Brain (organoid and tissue), 16 donors: ENCODE measurements at places on chromosomes 4 and X.

DNA sequence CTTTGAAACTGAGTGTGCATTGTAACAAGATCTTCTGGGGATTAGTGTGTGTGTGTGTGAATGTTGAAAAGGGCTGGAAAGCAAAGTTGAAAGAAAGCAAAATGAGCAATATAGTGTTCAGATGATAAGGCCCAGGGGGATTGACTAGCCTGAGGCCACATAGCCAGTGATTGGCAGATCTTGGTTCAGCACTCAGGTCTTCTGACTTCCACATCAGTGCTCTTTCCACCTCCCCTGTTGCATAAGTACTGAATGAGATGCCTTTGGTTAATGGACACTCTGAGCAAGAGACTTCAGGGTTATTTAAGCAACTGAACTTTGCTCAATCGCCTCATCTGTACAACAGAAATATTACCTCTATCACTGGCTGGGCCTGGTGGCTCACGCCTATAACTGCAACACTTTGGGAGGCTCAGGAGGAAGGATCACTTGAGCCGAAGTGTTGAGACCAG is 120.4 kb downstream of the TMEM164 start:
- DNase-seq = no peak

GRCh38 chr4:61202638-61203435 is 2.7 kb downstream of the ADGRL3 start:
- DNase-seq = peak; percentile 75

DNA sequence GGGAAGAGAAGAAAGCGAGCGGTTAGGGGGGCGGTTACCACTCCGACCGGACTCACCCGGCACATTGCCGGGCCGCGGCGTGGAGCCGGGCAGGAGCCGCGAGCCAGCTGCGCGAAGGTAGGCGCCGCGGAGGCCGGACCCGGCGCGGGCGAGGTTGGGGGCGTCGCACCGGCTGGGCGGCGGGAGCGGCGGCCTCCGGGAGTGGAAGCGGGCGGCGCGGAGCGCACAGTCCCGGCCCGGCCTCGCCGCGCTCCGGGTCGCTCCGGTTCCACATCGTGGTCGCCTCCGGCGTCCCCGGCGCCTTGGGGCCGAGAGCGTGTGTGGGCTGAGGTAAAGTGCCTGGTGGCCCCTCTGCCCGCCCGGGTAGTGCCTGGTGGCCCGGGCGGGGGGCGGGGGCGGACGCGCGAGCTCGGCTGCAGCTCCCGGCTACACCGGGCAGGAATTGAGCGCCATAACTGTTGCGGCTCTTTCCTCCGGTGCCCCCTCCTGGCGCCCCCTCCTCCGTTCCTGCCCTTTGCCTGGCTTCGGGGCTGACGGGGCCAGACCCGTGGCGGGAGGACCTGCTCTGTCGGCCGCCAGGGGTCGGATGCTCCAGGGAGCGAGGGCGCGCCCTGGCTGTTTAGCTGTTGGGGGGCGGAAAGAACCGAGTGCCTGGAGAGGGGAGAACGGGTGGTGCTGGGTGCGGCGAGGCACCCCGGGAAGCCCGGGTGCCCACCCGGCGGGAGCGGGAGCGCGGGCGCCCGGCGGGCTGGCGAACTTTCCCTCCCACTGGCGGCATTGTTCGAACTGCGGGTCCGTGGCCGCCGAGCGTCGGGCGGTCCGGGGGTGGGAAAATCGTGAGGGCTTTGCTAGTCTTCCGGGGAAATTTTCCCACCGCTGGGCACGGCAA is 626 bp downstream of the JADE3 start:
- DNase-seq = peak; percentile 44

- DNase-seq = no peak
These were observed 622.4 kb downstream of the BCOR start for GRCh38 chrX:39475372-39475771.

GRCh38 chr4:120923207-120923522 is 639 bp upstream of the PRDM5 start:
- no peak for DNase-seq

DNA sequence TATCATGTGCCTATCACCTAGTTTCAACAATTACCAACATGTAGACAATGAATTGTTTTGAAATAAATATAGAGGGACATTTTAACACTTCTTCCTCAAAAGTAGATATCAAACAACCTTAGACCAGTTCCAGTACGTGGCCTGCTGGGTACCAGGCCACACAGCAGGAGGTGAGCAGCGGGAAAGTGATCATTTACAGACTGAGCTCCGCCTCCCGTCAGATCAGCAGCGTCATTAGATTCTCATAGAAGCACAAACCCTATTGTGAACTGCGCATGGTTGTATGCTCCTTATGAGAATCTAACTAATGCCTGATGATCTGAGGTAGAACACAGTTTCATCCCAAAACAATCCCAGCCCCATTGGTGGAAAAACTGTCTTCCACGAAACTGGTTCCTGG is 6.5 kb downstream of the BBS7 start:
- peak; percentile 20 for DNase-seq

GRCh38 chrX:68396953-68397352 is 36.3 kb downstream of the OPHN1 start:
- no peak for DNase-seq

DNA sequence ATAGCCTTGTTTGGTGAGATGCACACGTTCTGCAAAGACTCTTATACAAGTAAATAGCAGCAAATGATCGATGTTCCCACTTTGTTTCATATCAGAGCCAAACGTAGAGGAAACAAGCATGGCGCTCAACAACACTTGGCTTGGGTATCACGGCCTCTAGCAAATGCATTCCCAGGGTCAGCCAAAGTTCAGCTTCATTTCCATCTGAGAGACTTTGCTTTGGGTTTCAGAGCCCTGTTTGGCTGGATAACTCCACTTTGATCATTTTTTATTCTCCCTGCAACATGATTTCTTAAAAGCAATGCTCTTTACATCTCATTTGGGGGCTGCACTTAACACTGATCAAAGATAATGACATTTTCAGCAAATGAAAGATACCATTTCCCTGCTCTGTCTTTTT is 199.2 kb upstream of the FAM9B start:
- no peak for DNase-seq

DNA sequence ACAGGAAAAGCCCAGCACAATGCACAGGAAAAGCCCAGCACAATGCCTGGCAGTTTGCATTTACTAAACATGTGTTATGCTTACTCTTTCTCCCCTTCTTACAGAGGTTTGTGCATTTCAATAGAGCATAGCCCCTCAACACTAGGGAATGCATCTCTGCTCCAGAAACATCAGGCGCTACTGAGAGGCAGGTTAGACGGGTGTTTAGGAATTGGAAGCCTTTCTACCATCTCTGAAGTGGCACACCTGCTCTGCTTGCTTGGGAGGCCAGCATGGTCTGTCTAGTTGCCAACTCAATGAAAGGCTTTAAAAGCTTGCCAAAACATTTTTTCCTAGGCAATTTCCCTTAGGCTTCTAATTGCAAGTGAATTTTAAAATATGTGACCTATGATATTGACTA is 55.7 kb downstream of the GRID2 start:
- DNase-seq = peak; percentile 20

DNA sequence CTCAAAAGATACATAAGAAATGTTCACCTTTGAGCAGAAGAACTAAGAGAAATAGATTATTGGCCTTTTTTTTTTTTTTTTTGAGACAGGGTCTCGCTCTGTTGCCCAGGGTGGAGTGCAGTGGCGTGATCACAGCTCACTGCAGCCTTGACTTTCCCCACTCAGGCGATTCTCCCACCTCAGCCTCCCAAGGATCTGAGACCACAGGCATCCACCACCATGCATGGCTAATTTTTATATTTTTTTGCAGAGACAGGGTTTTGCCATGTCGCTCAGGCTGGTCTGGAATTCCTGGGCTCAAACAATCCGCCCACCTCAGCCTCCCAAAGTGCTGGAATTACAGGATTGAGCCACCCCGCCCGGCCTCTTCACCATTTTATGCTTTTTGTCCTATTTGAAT is 2.9 kb upstream of the TLR6 start:
- DNase-seq = no peak

GRCh38 chr4:184309241-184310170 is 91.8 kb upstream of the ENPP6 start:
- DNase-seq = no peak

DNA sequence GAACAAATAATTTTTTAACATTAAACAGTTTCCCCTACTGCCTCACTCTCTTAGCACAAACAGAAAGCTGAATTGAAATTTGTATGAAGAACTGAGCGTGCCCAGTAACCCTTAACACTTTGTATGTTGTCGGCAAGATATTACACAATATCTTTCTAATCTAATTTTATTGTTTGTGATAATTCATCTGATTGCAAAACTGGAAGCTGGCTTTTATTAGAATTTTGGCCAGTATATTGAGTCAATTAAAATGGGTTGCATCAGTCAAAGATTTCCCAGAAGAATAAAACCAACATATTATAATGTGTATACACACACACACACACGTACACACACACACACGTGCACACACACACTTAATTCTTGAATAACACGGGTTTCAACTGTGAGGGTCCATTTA is 2332.1 kb downstream of the PCDH7 start:
- no peak for DNase-seq

DNA sequence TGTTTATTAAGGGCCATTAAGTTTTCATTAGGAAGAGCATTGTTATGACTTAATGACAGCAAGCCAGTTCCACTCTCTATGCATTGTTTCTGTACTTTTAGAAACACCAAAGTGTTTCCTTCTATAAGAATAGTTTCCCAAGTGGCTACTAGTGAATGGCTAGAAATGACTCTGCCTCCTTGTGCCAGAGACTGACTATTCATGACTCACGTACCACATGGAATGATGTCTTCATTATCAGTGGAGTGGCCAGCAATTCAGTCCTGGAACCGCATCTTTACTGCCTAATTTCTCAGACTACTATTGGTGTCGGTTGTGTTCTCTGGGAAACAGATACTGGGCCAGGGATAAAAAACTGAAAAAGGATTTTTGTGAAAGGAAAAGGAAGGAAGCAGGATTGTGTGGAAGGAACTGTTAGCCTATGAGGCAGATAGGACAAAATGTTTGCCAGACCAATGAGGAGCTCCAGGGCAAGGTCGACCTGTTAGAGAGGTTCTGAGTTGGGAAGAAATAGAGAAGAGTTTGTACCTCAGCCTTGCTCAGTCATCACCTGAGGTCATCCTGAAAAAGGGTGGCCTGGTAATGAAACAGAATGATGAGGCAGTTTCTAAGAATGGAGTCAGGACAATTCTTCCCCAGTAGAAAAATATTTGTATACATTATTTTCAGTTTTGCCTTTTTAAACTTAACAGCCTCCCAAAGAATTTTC is 218.6 kb downstream of the SPCS3 start:
- no peak for DNase-seq

GRCh38 chr4:71009890-71010588 is 16.6 kb downstream of the DCK start:
- peak; percentile 35 for DNase-seq

- peak; percentile 23 for DNase-seq
These were observed 306.1 kb upstream of the EMCN start for GRCh38 chr4:100823993-100824323.

- DNase-seq = no peak
These were observed 43.5 kb downstream of the MID1 start for GRCh38 chrX:10576777-10577447.

GRCh38 chr4:147768113-147768512 is 36.2 kb downstream of the ARHGAP10 start:
- DNase-seq = no peak

DNA sequence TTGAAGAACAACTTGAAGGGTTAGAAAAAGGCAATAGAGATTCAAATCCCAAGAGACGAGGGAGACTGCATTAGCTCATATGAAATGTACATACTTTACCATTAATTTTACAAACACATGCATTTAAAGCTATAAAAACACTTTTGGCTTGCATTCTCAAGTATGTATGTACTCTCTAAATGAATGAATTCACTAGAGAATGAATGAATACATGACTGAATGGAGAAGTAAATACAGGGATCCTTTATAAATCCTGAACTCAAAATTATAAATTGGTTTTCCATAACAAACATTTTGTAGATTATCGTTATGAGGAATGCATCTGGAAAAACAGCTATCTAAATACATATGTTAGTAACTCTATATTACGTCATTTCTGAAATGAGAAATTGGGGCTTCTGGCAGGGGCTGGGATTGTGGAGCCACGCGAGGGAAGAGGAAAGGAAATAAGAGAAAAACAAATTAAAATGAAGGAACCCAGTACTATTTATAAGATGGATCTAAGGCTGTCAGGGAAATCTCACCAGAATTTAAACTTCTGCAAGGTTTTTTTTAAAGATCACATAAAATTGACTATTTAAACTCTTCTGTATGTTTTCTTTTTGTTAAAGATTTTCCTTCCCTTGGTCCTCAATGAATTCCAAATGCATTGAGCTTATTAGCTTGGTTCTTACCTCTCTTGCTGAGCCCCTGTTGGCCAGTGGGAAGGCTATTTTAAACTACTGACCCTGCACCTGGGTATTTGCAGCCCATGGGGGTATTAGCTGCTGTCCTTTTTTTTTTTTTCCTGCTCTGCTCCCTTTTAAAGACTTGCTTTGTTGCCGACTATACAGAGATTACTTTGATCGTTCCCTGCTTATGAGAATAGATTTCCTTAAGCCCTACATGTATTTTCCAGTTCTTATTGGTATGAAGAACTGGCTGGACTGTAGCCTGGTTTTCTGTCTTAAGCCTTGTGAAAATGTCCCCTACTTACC is 207.8 kb downstream of the ADGRL3 start:
- no peak for DNase-seq
